ENCODE measurements at places on chromosomes 16 and 17.

GRCh38 chr16:77302249-77302648, 103.0 kb downstream of the SYCE1L start:
- DNase-seq, result no peak

DNA sequence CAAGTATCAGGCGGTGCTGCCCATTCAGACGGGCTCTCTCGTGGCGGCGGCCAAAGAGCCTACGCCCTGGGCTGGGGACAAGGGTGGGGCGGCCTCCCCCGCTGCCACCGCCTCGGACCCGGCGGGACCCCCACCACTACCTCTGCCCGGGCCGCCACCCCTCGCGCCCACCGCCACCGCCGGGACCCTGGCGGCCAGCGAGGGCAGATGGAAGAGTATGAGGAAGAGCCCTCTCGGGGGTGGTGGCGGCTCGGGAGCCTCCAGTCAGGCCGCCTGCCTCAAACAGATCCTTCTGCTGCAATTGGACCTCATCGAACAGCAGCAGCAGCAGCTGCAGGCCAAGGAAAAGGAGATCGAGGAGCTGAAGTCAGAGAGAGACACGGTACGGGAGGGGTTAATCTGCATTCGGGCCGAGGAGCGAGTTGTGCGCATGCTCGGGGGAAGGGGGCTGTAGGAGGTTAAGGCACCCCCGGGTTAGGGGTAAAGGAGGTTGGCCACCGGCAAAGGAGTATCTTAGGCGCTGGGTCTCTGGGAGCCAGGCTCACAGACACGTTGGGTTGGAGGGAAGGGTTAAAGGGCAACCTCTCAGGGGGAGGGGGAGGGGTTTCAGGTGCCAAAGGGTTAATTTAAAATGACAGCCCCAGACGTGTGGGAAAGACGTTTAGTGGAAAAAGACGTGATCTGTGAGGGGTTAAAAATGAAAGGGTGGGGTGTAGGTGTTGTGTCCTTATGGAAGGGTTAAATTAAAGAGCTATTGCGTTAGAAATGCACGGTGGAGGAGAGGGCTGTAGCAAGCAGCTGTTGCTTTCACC, 1.4 kb downstream of the MSL1 start:
- no peak for DNase-seq

- DNase-seq, result no peak
Measured at GRCh38 chr17:56680676-56681075, 87.2 kb downstream of the NOG start.

DNA sequence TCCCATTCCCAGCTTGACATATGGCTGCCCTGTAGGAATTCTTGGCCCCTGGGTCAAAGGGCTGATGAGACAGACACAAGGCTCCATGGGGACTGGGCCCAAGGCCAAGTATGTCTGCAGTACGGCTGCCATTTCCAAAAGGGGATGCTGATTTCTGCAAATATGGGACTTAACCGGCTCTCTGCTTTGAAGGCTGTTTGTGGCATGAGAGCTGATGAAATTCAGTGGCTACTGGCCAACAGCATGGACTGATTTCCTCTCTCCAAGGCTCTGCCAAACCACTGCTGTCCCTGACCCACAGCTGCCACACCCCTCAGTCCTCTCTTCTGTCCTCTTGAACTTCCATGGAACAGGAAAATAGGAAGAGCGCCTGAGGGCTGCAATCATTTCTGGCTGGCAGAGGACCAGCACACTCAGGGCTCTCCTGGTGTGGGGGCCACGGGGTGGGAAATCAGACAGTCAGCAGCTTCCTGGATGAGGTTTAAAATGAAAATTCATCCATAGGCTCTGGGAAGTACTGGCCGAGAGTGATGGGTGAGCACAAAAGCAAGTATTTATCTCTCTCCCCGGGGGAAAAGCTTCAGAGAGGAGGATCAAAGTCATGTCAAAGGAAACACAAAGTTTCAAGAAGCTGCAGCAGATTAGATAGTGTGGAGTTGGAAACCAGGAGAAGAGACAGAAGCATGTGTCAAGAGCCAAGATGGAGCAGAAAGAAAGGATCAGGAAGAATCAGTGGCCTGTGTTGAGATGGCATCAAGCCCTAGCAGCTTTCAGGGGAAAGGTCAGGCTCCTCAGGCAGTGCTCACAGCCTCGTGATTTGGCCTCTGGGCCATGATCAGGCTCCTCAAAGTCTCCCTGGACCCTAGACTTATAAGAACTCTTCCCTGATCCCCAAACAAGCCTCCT, 64.1 kb upstream of the SREBF1 start:
- DNase-seq, result peak; percentile 99

- no peak for DNase-seq
Measured at GRCh38 chr16:13060932-13061331, 159.5 kb downstream of the SHISA9 start.

- no peak for DNase-seq
Measured at GRCh38 chr17:5541610-5542202, 42.6 kb downstream of the NLRP1 start.

Data from HFF-Myc (cell line).